Parietal lobe (tissue), 2 donors: ENCODE measurements at places on chromosomes 5 and 9. TPM values are rescaled to one million over a fixed set of nuclear protein-coding genes. Genes with fewer than 3 reads are reported as not detected.

WWC1 gene
- 77.0 TPM for total RNA-seq

TMEM174 gene
- total RNA-seq = not detected

NTNG2 gene
- 17.5 TPM for total RNA-seq

FOXD4L6 gene
- 1.3 TPM for total RNA-seq

FAM221B gene
- not detected for total RNA-seq

PCDHGA10 gene
- total RNA-seq = 36.3 TPM

NMUR2 gene
- total RNA-seq = not detected

TRAPPC13 gene
- 48.2 TPM for total RNA-seq

LCN15 gene
- not detected for total RNA-seq

PRSS3 gene
- total RNA-seq = not detected

PDZD2 gene
- total RNA-seq = 47.3 TPM

ARHGEF37 gene
- total RNA-seq = 1.3 TPM

S1PR3 gene
- 7.5 TPM for total RNA-seq

RLN2 gene
- total RNA-seq = not detected

LRRC19 gene
- under 0.01 TPM for total RNA-seq

BBLN gene
- total RNA-seq = 43.8 TPM

LIX1 gene
- total RNA-seq = 5.9 TPM

CDH9 gene
- 14.7 TPM for total RNA-seq

ANGPTL2 gene
- total RNA-seq = 1.9 TPM

SPATA31E1 gene
- total RNA-seq = not detected

SLC6A7 gene
- 1.9 TPM for total RNA-seq

PAPPA gene
- total RNA-seq = not detected

GLE1 gene
- total RNA-seq = 23.8 TPM

KIF27 gene
- 18.8 TPM for total RNA-seq

PDCD1LG2 gene
- 0.63 TPM for total RNA-seq

C9orf50 gene
- not detected for total RNA-seq

GFI1B gene
- not detected for total RNA-seq

OR13C9 gene
- total RNA-seq = not detected

FBXL7 gene
- 5.0 TPM for total RNA-seq

TYRP1 gene
- 0.31 TPM for total RNA-seq

PCDHGC3 gene
- total RNA-seq = 62.3 TPM

SLC6A19 gene
- total RNA-seq = not detected

CCIN gene
- not detected for total RNA-seq

PCDHGA7 gene
- total RNA-seq = 23.8 TPM

IL4 gene
- not detected for total RNA-seq

FIBCD1 gene
- total RNA-seq = 1.3 TPM
